ENCODE measurements at places on chromosomes 16 and 17.

DNA sequence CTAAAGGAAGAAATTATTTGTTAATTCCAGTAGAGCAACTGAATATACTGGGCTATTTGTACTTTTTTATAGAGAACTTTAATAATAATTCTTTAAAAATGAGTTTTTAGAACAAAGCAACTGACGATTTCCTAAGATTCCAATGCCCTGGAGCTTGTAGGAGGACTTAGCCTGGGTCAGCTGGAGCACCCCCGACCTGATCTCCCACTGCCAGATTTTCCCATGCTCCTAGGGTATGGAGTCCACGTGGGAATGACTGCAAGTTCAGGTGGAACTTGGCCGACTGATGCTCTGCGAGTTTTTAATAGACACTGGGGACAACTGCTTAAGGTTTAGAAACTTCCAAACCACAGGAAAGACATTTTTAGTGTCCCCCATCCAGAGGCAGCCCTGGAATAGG lies 25.5 kb upstream of the CACNG5 start:
- DNase-seq: no peak

- DNase-seq: no peak
These were observed 20.5 kb downstream of the FOXL1 start for GRCh38 chr16:86598607-86599565.

GRCh38 chr17:75346906-75347305 lies 57.7 kb upstream of the SLC25A19 start:
- DNase-seq: no peak

- DNase-seq: peak; percentile 1
These were observed 189.2 kb upstream of the AXIN2 start for GRCh38 chr17:65750631-65751115.

- DNase-seq: no peak
These were observed 21.4 kb downstream of the ACTG1 start for GRCh38 chr17:81491181-81491581.
